ENCODE measurements at places on chromosomes 2 and 18.

- no peak for DNase-seq
Measured at GRCh38 chr18:56702946-56703345, 51.8 kb downstream of the WDR7 start.

- DNase-seq: no peak
Measured at GRCh38 chr18:46155641-46156051, 51.5 kb downstream of the HAUS1 start.

- DNase-seq: no peak
Measured at GRCh38 chr2:222307978-222308730, 9.4 kb upstream of the PAX3 start.

DNA sequence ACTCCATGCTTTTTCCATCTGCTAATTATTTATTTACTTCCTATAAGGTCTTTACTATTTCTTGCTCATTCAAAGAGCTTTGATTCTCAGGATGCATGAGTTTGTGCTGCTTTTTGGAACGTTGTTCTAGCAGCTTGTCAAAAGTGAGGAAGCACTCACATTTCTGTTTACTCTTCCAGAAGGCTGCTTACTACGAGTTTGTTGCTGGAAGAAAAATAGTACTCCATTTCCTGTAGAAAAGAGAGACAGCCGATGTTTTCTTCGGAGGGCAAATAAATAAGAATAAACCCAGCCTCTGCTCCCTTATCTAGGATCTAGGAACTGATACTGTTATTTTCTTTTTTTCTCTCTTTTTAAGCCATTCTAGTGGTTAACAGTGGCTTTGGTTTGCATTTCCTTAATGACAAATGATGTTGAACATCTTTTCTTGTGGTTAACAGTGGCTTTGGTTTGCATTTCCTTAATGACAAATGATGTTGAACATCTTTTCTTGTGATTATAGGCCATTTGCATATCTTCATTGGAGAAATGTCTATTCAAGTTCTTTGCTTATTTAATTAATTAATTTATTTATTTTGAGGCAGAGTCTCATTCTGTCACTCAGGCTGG lies 20.5 kb downstream of the CYP27A1 start:
- no peak for DNase-seq

DNA sequence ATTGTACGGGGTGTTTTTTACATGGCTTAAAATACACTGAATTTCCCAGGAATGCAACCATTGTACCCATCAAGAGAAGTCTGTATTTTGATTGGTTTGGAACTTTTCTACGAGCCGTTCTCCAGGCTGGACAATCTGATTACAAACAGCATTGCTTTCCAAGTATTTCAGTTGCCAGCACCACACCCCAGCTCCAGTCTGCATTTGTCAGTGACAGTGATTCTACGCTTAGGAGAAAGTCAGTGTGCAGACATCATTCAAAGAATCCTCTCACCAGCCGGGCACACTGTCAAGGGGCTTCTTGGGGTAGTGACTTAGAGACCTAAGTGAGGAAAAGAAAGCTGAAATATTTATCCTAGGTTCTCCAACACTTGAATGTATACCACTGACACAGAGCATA lies 194.1 kb downstream of the ANAPC1 start:
- DNase-seq: no peak

- peak; percentile 22 for DNase-seq
Measured at GRCh38 chr2:72991980-72992733, 74.8 kb downstream of the EMX1 start.

DNA sequence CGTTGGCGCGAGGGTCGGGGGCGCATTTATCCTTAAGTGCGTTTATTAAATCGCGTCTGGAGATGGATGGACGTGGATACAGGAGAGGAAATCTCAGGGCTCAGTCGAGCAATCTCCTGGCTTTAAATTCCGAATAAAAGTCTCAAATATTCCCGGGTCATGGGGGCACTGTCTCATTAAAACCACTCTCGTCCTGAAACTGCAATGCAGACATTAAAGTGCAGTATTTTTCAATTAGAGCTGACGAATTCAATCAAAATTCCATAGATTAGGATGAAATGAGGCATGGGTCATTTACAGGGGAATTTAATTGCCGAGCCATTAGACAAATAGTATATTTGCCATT lies 10.7 kb upstream of the GBX2 start:
- no peak for DNase-seq

DNA sequence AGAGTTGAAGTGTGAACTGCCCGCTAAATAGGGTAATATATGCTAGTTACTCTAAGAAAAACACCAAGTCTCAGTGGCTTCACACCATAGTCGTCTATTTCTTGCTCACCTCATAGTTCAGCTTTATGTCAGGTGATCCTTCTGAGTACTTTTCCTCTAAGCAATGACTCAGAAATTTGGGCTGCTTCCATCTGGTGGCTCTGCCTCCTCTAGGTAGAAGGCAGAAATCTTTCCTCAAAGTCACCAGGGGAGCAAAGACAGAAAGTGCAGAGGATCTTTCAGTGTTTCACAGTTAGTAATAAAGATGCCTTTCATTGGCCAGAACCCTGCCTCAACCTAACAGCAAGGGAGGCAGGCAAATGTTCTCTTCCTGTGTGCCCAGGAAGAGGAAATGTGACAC lies 17.3 kb downstream of the CDH20 start:
- no peak for DNase-seq

DNA sequence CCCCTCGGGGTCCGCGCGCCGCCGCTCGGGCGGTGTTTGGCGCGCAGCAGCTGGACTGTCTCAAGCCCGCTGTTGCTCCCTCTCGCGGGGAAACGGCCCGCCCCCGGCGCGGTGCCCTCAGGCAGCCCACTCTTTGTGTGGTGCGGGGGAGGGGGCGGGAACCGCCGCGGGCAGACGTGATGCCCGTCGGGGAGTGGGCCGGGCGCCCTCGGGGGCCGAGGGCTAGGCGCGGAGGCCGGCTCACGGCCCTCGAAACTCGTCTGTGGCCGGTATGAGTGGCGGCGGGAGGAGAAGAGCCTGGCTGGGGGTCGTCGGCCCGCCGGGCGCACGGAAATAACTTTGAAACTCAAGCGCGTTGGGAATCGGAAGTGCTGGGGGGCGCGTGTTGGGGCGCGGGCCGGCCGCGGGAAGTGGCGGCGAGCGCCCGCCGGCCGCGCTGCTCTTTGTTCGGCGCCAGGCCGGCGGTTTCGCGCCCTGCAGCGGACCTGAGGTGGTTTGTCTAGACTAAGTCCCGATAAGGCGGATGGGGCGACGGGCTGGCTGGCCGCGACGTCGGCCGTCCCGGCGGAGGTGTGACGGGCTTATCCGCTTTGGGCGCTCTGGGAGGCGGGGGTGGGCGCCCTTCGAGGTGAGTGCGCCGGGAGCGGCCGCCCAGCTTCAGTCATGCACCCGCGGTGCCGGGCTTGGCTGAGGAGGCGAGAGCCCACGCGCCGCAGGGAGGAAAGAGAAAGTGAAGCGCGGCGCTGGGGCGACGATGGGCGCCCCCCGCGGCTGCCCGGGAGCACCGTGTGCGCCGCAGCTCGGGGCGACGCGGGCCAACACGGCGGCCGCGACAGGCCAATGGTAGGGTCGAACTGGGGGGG lies 679 bp downstream of the PTMA start:
- DNase-seq: peak; percentile 81

DNA sequence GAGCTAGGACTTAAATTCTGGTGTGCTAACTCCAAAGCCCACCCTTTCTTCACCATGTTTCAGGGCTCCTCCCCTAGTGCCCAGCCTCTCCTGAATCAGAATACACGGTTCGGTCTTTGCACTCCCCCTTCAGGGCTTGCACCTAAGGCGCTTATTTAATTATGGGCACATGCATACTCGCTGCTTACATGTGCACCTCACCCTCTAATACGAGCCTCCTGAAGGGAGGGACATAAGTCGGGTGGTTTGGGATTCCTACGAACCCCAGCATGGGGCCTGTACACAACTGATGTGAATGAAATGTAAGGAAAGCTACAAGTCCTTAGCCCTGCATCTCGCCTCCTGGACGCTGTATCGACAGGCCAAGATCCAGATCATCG lies 435 bp downstream of the IFT172 start:
- DNase-seq: no peak

- DNase-seq: no peak
Measured at GRCh38 chr2:158270536-158270935, 168.9 kb downstream of the UPP2 start.

- no peak for DNase-seq
Measured at GRCh38 chr2:197284956-197285355, 25.6 kb downstream of the ANKRD44 start.

DNA sequence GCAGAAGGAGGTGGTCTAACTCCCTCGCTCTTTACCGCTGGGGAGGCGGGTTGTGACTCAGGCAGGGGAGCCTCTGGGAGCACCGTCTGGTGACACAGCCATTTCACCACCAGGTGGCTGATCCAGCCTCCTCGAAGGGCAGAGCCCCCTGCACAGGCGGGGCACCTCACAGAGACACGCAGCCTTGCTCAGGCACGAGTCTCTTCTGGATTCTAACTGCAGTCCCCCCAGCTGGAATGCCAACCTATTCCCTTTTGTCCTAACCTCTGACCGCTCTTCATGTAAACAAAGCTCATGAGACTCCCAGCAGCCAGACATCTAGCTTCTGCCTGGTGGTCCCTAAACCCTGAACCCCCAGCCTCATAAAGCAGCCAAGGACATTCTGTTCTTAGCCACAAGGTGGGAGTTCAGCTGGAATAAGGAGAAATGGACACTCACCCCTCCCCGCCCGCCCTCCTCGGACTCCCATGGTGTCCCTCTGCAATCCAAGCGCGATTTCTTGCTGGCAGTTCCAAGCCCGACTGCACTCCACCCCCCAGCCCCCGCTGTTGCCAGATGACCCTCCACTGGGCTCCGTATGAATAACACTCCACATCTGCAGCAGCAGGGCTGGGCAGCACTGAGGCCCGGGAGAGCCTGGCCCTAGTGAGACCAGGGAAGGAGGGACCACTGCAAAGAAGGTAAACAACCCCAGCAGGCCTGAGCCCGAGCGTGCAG lies 84.3 kb downstream of the TNS1 start:
- DNase-seq: peak; percentile 86

- peak; percentile 60 for DNase-seq
Measured at GRCh38 chr2:68732036-68732932, 2.3 kb upstream of the ARHGAP25 start.

DNA sequence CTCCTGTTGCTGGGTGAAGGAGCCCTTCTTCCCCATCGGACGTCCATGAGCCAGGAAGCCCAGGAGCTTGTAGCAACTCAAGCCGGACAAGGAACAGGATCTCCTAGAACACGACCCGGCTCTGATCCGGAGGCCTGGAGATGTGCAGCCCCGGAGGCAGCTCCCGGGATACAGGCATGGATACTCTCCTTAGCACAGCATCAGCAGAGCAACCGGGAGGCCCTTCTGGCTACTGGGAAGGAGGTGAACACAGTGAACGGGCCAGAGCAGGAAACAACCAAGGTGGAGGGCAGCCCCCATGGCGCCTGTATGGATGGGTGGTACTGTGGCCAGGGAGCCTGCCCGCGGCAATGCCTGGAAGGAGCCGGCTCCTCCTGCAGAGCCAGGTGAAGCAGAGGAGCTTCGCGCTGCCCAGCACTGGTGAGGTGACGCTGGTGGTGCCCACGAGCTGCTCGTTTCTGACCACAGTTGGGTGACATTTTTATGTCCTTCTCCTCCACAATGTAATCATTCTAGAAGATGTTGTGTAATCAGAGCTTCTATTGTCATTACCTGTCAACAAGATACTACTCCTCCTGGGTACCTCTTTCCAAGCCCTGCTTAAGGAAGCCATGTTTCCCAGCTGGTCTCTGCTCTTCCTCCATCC lies 94.3 kb downstream of the TWIST2 start:
- no peak for DNase-seq

DNA sequence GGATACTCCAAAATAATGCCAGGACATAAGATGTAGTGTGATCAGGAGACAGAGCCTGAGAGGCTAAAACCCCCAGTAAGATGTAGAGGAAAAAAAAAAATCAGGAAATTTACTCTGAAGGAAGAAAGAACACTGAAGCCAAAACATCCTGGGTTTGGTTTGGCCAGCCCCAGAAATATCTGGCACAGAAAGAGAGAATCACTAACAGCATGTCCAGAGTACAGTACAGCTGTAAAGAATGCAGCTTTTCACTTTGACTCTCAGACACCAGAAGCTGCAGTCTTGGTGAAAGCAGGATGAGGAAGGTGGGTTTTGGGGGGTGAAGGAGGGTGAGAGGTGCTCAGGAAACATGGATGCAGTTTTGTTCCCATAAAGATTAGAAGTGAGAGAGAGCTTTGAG lies 1577.7 kb upstream of the ACVR2A start:
- DNase-seq: no peak

DNA sequence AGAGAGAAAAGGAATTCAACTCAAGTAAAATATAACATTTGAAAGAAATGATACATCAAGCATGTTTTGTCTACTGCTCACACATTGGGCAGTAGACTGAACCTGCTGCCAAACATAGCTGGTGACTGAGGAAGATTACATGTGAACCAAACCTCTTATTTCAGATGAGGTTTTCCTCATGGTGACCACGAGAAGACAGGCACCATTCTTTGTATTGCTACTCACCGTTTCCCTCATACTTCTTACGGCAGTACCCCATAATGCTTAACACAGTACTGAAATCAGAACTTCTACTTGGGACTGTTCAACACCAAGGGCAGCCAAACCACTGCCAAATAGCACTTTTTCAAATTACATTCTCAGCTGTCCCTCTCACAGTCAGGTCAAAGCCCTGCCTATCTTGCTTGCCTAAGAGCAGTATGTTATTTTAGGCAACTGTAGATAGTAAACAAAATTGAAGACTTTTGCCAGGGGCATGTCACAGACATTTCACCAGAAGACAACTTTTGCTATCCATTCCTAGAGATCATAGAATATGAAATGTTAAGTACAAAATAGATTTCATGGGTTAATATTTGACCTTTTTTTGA lies 167.1 kb upstream of the DOK6 start:
- DNase-seq: no peak

GRCh38 chr18:2515908-2516625 lies 55.2 kb downstream of the METTL4 start:
- DNase-seq: no peak

DNA sequence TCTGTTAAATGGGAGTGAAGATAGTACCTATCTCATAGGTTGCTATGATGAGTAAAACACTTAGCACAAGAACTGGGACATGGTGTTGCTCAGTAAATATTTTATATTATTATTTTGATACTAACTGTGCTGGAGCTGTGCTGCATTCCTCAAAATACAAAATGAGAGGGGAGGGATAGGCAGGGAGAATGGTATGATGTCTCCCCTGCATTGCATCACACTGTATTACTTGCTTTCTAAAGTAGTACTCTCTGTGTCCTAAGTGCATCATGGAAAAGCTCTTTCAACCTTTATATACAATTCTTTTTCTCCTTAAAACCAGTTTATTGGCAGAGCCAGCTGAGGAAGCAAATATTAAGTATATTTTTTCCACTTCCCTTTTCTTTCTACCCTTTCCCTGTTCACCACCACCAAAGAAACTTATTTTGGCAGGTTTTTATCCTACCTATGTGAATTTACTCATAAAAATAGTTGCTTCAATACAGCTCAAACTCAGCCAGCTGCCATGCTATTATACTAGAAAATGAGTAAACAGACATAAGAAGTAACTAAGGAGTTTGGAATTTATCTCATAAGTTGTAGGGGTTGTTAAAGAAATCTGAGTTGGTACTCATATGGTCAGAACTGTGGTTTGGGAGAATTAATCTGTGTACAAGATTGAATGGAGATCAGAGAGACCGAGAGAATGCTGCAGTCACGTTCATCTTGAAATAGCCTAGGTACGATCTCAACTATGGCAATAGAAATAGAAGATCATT lies 60.3 kb downstream of the EHBP1 start:
- no peak for DNase-seq

Data from aorta (tissue), 5 donors.